Activated CD8-positive, alpha-beta memory T cell treated with anti-CD3 and anti-CD28 coated beads, Interleukin-2, amount 10 ng/mL, durations not matched to agents 7 days and 5 days (primary cell): ENCODE measurements at places on chromosomes 16 and 17. TPM values are rescaled to one million over a fixed set of nuclear protein-coding genes. Genes with fewer than 3 reads are reported as not detected.

- H3K36me3 ChIP-seq, result no peaks in the 10 kb centered on the region
- no peak for DNase-seq
- H3K27me3 ChIP-seq, result peaks cover 2% of the 10 kb centered on the region
- no peaks in the 10 kb centered on the region for H3K4me1 ChIP-seq
- H3K27ac ChIP-seq, result no peak overlapping the region
Measured at GRCh38 chr17:69722518-69722917, 308.0 kb downstream of the MAP2K6 start.

DNA sequence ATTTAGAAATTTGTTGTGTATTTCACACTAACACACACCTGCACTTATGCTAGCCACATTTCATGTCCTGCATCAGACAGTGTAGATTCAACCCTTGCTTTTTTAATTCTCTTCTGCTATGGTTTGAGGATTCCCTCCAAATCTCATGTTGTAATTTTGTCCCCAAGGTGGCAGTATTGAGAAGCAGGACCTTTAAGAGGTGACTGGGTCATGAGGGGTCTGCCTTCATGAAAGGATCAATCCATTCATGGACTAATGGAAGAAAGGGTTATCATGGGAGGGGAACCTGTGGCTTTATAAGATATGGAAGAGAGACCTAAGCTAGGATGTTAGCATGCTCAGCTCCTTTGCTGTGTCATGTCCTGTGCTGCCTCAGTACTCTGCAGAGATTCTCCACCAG, 1032.2 kb downstream of the CDH11 start:
- H3K36me3 ChIP-seq, result no peaks in the 10 kb centered on the region
- no peak overlapping the region for H3K4me3 ChIP-seq
- DNase-seq, result no peak
- H3K27ac ChIP-seq, result no peak overlapping the region
- no peaks in the 10 kb centered on the region for H3K4me1 ChIP-seq

PPM1E gene
- total RNA-seq, result 0.03 TPM

DNA sequence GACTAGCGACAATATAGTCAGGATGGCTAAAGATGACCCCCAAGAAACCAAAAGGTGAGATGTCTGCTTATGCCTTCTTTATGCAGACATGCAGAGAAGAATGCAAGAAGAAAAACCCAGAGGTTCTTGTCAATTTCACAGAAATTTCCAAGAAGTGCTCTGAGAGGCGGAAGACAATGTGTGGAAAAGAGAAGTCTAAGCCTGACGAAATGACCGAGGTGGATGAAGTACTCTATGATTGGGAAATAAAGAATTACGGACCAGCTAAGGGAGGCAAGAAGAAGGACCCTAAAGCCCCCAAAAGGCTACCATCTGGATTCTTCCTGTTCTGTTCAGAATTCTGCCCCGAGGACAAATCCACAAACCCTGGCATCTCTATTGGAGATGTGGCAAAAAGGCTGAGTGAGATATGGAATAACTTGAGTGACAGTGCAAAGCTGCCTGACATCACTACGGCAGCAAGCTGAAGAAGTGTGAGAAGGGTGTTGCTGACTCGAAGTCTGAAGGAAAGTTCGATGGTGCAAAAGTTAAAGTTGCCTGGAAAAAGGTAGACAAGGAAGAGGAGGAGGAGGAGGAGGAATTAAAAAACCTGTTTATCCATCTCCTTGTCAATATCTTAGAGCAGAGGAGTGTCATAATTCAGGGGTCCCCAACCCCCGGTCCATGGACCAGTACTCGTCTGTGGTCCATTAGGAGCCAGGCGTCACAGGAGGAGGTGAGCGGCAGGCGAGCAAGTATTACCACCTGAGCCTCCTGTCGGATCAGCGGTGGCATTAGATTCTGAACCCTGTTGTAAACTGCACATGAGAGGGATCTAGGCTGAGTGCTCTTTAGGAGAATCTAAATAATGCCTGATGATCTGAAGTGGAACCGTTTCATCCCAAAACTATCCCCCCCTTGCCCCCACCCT, 25.1 kb upstream of the ADGRG1 start:
- H3K27ac ChIP-seq, result peak overlapping the region; percentile 65
- H3K4me1 ChIP-seq, result peaks cover 83% of the 10 kb centered on the region
- peak; percentile 39 for DNase-seq
- H3K36me3 ChIP-seq, result peaks cover 14% of the 10 kb centered on the region

DNA sequence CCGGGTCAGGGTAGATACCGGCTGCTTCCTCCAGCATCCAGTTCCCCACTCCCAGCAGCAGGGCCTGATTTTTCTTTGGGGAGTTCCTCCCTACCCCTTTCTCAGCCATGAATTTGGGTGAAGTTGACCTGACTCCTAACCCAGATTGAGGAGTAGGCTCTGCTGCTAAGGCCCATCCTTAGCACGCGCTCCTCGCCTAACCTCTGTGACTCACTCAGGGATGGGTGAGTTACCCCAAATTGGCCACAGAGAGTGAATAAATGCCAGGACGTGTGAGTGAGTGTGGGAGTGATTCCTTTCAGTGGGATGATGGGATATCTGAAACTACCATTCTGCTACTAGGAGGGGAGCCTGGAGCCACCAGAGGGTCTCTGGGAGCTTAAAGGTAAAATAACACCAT, 28.9 kb upstream of the ABCC12 start:
- no peaks in the 10 kb centered on the region for H3K36me3 ChIP-seq
- no peak for DNase-seq
- H3K27ac ChIP-seq, result no peak overlapping the region
- H3K4me1 ChIP-seq, result peaks cover 15% of the 10 kb centered on the region
- peaks cover 7% of the 10 kb centered on the region for H3K27me3 ChIP-seq
- H3K4me3 ChIP-seq, result no peak overlapping the region

METTL22 gene
- total RNA-seq, result 29.5 TPM

- peak; percentile 95 for DNase-seq
- H3K27me3 ChIP-seq, result no peaks in the 10 kb centered on the region
Measured at GRCh38 chr17:42337442-42337841, 49.1 kb downstream of the STAT5A start.

DNA sequence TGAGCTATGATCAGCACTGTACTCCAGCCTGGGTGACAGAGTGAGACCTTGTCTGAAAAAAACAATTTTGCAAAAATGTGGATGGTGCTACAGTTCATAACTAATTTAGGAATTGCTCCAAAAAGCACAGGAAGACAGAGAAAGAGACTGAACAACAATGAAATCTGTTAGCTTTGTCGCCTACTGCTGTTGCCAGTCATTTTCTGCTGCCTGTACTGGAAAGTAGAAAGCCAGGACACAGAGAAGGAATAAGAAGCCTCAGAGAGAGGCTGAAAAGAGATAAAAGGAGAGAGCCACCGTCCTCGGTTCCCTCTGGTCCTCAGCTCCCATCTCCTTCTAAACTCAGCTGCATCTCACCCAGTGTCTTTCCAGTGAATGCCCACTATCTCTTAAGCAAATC, 8.6 kb upstream of the TMC7 start:
- H3K4me3 ChIP-seq, result no peak overlapping the region
- H3K27me3 ChIP-seq, result peaks cover 33% of the 10 kb centered on the region
- H3K36me3 ChIP-seq, result no peaks in the 10 kb centered on the region
- H3K4me1 ChIP-seq, result no peaks in the 10 kb centered on the region

DNA sequence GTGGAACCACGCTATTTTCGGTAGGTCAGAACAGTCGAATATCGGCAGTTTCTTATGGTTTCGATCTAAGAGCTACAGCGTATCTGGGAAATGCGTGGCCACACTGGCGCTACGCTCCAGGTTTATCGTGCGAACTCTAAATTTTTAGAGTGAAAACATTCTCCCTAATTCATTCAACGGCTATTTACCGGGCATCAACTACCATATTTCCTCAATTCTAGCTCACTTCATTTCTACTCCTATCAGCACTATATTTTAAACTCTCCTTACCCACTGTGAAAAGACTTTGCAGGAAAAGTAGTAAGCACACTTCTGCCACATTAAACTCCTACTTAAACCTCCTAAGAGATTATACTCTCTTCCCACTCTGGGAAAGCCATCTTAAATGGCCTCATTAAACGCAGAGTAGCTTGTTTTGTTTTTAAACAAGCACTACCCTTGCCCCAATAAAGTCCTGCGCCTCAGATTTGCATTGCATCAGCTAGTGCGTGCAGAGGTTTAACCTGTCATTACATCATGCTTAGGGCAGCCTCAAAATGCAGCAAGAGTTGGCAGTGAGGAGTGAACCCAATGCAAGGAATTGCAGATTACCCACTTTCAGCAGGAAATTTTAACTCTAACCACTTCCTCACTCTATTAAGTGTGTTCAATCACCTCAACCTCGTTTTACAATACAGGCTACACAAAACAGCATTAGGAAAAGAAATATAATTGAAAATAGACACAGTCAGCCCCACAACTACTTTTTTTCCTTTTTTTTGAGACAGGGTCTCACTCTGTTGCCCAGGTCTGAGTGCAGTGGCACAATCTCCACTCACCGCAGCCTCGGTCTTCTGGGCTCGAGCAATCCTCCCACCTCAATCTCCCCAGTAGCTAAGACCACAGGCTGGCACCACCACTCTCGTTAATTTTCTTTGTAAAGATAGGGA, 18.8 kb downstream of the SIAH1 start:
- DNase-seq, result peak; percentile 87
- H3K27ac ChIP-seq, result peak overlapping the region; percentile 99
- H3K27me3 ChIP-seq, result no peaks in the 10 kb centered on the region
- H3K4me3 ChIP-seq, result peak overlapping the region; percentile 97
- H3K36me3 ChIP-seq, result peaks cover 13% of the 10 kb centered on the region

SLC6A4 gene
- total RNA-seq, result 0.12 TPM

GRCh38 chr17:45160447-45161287, 1.0 kb upstream of the HEXIM2 start:
- DNase-seq, result peak; percentile 70
- peaks cover 15% of the 10 kb centered on the region for H3K36me3 ChIP-seq
- H3K4me1 ChIP-seq, result peaks cover 44% of the 10 kb centered on the region
- H3K27ac ChIP-seq, result peak overlapping the region; percentile 99
- peak overlapping the region; percentile 98 for H3K4me3 ChIP-seq
- no peaks in the 10 kb centered on the region for H3K27me3 ChIP-seq

DNA sequence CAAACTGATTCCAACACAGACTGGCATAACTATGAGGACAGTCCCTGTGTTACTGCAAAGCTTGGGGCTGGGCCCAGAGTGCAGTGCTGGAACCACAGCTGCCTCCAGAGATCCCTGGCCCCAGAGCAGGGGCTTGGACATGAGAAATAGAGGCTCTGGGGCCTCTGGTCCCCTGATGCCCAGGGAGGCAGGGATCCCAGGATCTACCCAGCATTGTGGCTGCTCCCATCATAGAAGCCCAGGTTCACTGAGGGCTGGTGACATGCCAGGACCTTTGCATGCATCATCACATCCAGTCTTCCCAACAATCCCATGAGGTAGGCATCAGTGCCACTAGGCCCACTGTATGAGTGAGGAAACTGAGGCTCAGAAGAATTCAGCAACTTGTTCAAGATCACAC, 95.8 kb downstream of the TMEM132E start:
- no peak overlapping the region for H3K27ac ChIP-seq
- no peaks in the 10 kb centered on the region for H3K4me1 ChIP-seq
- H3K4me3 ChIP-seq, result no peak overlapping the region
- no peaks in the 10 kb centered on the region for H3K36me3 ChIP-seq
- peaks cover 5% of the 10 kb centered on the region for H3K27me3 ChIP-seq

ZKSCAN2 gene
- 3.9 TPM for total RNA-seq

CHST4 gene
- not detected for total RNA-seq

DNA sequence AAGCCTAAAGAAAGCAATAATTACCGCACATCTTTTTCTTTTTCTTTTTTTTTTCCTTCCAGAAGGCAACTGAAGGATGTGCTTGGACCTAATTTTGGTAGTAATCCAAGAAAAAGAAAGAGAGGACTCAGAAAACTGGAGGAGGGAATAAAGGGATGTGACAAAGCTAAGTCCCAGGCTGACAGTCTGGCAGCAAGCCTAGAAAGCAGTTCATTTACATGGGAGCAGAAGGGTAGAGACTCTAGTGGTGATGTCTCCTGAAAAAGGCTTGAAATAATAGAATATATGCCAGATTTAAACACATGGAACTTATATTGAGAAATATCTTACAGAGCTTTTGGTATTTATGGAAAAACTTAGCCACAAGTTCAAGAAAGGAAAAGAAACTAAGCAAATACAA, 101.0 kb upstream of the SHISA6 start:
- H3K27me3 ChIP-seq, result no peaks in the 10 kb centered on the region
- H3K36me3 ChIP-seq, result no peaks in the 10 kb centered on the region

DNA sequence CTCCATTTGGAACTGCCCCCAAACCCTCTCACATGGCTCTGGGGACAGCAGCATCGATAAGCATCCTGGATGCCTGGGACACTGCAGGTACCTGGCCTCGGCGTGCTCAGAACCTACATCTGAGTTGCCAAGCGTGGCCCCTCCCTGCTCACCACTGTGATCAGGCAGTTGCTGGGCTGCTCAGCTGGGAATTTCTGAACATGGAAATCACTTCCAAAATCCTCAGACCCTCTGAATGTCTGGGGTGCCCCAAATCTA, 6.3 kb downstream of the CDH5 start:
- no peak overlapping the region for H3K27ac ChIP-seq
- H3K36me3 ChIP-seq, result no peaks in the 10 kb centered on the region
- no peak overlapping the region for H3K4me3 ChIP-seq
- DNase-seq, result no peak

FAM234A gene
- total RNA-seq, result 10.1 TPM

- H3K27ac ChIP-seq, result peak overlapping the region; percentile 92
- DNase-seq, result peak; percentile 94
- no peaks in the 10 kb centered on the region for H3K27me3 ChIP-seq
- peaks cover 54% of the 10 kb centered on the region for H3K36me3 ChIP-seq
- H3K4me1 ChIP-seq, result peaks cover 75% of the 10 kb centered on the region
Measured at GRCh38 chr17:80847496-80848230, 144.0 kb upstream of the CHMP6 start.

GABARAP gene
- 231 TPM for total RNA-seq

GRCh38 chr17:64084086-64084939, 45.6 kb downstream of the ERN1 start:
- no peaks in the 10 kb centered on the region for H3K27me3 ChIP-seq
- peaks cover 6% of the 10 kb centered on the region for H3K36me3 ChIP-seq
- no peak for DNase-seq

GRCh38 chr16:85424260-85425073, 188.7 kb upstream of the GSE1 start:
- no peak for DNase-seq
- H3K36me3 ChIP-seq, result no peaks in the 10 kb centered on the region
- no peaks in the 10 kb centered on the region for H3K27me3 ChIP-seq
- H3K4me3 ChIP-seq, result no peak overlapping the region
- H3K27ac ChIP-seq, result no peak overlapping the region
- H3K4me1 ChIP-seq, result peaks cover 2% of the 10 kb centered on the region

DNA sequence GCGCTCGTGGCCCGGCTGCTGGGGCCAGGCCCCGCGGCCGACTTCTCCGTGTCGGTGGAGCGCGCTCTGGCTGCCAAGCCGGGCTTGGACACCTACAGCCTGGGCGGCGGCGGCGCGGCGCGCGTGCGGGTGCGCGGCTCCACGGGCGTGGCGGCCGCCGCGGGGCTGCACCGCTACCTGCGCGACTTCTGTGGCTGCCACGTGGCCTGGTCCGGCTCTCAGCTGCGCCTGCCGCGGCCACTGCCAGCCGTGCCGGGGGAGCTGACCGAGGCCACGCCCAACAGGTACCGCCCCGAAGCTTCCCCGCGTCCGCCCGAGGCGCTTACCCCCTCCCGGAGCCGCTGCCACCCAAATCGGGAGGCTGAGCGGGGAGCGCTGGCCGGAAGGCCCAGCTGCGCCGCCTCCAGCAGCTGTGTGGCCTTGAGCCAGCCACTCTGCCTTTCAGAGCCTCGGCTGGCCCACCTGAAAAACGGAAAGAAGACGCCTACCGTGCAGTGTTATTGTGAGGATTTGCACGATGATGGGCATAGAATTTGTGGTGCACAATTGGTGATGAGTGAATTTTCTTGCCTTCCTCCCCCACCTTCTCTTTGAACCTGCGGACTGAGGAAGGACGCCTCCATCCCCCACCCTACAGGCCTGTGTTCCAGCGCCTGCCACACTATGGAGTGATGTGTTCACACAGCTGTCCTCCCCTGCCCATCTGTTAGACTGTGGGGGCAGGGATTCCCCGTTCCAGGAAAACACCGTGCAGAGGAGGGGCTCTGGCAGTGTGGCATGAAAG, 523 bp downstream of the NAGLU start:
- peaks cover 15% of the 10 kb centered on the region for H3K27me3 ChIP-seq
- H3K27ac ChIP-seq, result peak overlapping the region; percentile 84
- DNase-seq, result peak; percentile 88
- H3K36me3 ChIP-seq, result peaks cover 11% of the 10 kb centered on the region
- H3K4me1 ChIP-seq, result peaks cover 47% of the 10 kb centered on the region
